Naive thymus-derived CD8-positive, alpha-beta T cell (primary cell): ENCODE measurements at places on chromosomes 7 and 10. TPM values are rescaled to one million over a fixed set of nuclear protein-coding genes. Genes with fewer than 3 reads are reported as not detected.

RPEL1 gene
- not detected for total RNA-seq

CRHR2 gene
- not detected for total RNA-seq

RABGEF1 gene
- 24.6 TPM for total RNA-seq

CCDC146 gene
- 11.2 TPM for total RNA-seq

IQUB gene
- total RNA-seq, result not detected

PNLIP gene
- not detected for total RNA-seq

GHRHR gene
- not detected for total RNA-seq
